ENCODE measurements at places on chromosomes 6 and 20.

- no peak for DNase-seq
These were observed 536.6 kb downstream of the PRKN start for GRCh38 chr6:162190981-162191380.

GRCh38 chr6:47741807-47742206 lies 40.0 kb upstream of the OPN5 start:
- DNase-seq: no peak

DNA sequence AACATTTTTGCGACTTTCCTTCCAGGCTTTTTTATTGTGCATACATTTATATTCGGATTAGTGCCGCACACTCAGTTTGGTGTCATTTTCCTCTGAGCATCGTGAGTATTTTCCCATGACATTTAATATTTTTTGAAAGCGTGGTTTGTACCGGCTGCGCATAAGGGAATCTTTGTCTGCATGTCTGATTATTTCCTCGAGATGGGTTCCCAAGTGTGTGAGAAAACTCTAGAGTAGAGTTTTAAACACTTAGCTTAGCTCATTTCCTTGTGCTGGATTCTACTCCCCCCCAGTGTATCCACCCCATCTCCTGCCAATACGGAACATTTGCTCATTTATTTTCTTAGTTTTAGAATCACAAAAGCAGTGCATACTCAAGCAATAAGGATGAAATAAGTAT lies 94.3 kb downstream of the CDC5L start:
- no peak for DNase-seq

DNA sequence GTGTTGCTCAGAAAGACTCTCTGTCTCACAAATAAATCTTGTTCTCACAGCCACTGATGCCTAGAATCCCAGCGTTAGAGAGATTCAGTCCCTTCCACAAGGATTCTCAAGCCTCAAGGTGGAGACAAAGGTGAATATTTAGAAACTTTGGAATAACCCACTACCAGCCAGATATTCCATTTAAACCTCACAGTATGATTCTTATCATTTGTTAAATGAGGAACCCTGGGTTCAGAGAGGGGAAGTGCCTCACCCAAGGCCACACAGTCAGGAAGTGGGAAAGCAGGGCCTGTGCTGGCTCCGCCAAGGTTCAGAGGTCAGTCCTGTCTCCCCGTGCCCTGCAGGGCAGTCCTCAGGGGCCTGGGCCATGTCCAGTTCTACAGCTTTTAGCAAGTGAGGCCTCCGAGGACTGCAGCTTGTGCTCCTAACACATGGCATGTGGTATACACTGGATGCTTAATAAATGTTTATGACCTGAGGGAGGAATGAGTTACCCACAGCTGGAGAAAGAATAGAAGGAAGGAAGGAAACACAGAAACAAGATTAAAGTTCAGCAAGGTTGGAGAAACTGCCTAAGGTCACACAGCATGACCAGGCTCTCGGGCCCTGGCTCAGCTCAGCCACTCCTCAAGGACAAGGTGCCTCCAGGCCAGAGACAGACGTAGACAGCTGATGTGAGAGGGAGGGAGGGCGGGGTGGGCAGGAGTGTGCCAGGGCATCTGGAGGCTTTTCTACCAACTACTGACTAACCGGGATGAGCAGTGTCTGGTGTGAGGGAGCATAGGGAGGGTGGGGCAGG lies 3.9 kb upstream of the TGM2 start:
- DNase-seq: no peak

DNA sequence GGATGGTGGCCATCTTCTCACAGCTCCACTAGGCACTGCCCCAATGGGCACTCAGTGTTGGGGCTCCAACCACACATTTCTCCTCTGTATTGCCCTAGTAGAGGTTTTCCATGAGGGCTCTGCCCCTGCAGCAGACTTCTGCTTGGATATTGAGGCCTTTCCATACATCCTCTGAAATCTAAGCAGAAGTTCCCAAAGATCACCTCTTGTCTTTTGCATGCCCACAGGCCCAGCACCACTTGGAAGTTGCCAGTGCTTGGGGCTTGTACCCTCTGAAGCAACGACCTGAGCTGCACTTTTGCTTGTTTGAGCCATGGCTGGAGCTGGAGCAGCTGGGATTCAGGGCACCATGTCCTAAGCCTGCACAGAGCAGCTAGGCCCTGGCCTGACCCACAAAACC lies 189.1 kb upstream of the EYS start:
- no peak for DNase-seq

GRCh38 chr6:143772116-143773086 lies 70.7 kb upstream of the LTV1 start:
- no peak for DNase-seq

- DNase-seq: no peak
These were observed 125.0 kb upstream of the TSHZ2 start for GRCh38 chr20:52847029-52847660.

GRCh38 chr20:13625304-13625979 lies 13.3 kb downstream of the TASP1 start:
- DNase-seq: no peak

GRCh38 chr6:100266494-100267401 lies 198.0 kb downstream of the SIM1 start:
- no peak for DNase-seq

DNA sequence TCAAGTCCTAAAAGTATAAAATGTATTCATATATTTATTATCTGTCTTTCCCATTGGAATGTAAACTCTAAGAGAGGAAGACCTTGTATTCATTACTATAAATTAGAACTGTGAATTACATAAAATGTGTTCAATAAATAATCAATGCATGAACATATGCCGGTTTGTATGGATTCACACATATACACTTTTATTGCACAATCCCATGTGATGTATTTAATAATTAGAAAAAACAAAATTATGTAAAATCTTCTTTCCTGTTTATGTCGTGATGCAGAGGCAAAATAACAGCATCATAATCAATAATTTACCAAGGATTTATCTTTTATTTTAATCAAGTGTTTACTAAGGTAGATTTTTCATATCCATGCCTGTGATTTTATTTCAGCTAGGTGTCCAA lies 240.5 kb downstream of the KHDRBS2 start:
- DNase-seq: no peak

GRCh38 chr6:131861381-131861780 lies 53.6 kb downstream of the ENPP1 start:
- no peak for DNase-seq

DNA sequence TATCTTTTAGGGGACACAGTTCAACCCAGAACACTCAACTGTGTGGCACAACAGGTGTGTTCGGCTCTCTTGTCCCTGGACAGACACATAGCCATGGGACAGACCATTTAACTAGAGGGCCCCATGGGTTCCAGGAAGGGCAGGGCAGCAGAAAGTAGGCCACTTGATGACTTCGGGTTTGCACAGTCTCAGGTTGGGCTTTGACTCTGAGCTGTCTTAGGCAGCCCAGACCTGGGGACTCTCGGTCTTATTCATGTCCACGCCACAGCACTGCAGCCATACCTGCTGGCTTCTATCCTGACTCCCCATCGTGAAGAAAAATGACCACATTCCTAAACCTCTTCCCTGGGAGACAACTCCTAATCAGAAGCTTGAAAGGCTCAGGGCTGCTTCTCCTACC lies 146.1 kb upstream of the AKAP12 start:
- DNase-seq: no peak

DNA sequence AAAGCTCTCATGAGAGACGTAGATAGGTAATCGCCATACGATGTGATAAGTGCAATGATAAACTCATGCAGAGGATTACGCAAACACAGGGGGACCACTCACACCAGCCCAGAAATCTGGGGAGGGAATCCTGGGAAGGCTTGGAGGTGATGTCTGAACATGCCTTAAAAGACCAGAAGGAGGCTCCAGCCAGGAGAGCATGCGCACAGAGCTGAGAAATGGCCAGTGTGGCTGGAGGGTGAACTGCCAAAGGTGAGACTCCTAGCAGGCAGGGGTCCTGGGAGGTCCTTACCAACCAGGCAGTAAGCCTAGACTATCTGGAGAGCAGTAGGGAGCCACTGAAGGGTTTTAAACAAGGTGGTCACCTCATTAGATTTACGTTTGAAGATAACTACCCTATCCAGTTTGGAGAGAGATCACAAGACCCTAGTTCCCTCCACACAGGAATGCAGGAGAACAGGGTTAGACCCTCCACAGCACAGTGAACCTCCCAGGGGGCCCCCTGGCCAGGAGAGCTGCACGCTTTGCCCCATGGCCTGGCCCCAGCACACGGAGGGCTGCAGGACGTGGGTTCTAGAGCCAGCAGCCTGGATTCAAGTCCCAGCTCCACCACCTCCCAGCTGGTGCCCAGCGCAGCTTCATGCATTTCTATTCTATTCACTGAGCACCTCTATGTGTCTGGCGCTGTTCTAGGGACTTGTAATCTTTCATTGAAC lies 13.1 kb downstream of the MDFI start:
- no peak for DNase-seq

GRCh38 chr6:68726337-68726736 lies 91.3 kb downstream of the ADGRB3 start:
- no peak for DNase-seq

DNA sequence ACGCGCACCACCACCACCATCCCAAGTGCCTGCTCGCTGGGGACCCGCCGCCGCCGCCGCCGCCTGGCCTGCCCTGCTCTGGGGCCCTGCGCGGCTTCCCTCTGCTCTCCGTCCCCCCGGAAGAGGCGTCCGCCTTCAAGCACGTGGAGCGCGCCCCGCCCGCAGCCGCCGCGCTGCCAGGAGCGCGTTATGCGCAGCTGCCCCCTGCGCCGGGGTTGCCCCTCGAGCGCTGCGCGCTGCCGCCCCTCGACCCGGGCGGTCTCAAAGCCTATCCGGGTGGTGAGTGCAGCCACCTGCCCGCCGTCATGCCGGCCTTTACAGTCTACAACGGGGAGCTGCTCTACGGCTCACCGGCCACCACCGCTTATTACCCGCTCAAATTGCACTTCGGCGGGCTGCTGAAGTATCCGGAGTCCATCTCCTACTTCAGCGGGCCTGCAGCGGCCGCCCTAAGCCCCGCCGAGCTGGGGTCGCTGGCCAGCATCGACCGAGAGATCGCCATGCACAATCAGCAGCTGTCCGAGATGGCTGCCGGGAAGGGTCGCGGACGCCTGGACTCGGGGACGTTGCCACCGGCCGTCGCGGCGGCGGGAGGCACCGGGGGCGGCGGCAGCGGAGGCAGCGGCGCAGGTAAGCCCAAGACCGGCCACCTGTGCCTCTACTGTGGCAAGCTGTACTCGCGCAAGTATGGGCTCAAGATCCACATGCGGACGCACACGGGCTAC lies 7.2 kb downstream of the PRDM13 start:
- DNase-seq: no peak

DNA sequence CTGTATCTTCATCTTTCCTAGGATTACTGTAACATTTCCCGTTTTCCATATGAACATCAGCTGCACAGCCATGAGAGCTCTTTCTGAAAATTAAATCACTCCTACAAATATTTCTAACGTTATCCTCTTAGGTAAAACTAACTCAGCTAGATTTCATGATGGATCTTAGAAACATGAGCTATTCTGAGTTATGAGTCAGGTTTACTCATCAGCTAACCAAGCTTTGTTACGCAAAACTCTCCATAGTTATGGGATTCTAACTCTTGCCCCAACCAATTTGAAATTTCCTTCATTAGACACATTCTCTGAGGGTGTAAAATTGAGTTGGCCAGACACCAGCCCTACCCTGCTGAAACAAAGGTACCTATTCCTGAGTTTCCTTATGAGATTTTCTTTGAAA lies 14.0 kb downstream of the DEFB110 start:
- no peak for DNase-seq

DNA sequence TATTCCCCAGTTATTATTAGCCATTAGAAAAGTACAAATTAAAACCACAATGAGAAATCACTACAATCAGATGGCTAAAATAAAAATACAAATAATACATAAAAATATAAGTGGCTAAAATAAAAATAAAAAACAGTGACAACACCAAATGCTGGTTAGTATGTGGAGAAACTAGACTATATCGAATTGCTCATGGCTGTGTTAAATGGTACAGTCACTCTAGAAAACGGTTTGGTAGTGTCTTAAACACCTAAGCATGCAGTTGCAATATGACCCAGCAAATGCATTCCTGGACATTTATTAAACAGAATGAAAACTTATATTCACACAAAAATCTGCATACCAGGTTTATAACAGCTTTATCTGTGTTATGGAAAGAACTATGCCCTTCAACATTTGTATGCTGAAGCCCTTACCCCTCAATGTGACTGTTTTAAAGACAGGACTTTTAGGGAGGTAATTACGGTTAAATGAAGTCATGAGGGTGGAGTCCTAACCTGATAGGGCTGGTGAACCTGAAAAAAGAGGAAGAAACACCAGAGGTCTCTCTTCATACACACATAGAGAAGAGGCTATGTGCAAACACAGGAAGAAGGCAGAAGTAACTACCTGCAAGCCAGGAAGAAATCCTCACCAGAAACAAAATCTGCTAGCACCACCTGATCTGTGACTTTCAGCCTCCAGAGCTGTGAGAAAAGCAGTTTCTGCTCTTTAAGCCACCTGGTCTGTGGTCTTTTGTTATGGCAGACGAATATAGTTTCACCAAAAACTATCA lies 84.9 kb downstream of the ASCC3 start:
- DNase-seq: no peak

DNA sequence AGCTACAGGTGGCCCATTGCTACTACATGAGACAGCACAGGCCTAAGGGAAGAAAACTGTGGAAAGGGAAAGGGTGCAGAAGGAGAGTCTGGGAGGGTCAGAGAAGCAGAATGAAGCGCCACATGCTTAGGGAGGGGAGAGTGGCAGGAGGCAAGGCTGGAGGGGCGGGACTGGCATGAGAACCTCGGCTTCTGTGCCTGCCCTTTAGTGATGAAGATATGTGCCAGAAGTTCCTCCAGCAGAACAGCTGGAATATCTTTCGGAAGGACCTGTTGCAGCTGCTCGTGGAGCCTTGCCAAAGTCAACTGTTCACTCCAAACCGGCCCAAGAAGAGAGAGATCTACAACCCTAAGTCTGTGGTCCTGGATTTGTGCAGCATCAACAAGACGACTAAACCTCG lies 61.8 kb downstream of the CNBD2 start:
- DNase-seq: no peak

DNA sequence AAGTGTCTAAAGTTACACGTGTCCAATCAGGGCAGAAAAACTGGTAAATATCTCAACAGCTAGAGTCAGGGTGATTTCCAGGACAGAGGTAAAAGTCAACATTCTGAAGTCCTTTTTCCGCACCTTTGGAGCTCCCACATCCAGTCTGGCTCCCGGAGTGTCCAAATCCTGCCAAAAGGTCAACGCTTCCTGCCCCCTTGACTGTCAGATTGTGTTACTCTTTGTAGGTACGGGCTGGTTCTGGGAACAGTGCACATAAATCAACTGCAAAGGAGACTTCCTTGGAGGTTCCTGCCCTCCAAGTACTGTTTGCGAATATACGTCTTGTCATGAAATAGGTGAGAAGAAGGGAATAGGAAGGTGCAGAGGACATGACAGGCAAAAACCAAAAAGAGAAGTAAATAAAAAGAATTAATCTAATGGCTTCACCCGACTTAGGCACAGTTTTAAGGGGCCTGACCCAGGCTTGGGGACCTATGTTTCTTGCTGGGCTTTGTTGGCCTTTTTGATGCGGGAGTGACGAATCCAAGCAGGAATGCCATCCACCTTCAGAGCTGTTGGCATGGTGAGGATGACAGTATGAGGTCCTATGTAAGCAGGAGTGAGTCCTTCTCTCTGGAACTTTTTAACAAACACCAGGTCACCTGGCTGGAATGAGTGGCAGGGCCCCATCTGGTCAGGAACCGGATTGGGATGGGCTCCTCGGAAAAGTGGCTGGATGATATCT lies 155.4 kb downstream of the TRIM27 start:
- DNase-seq: no peak

Data from hepatic stellate cell (primary cell).